ENCODE measurements at places on chromosomes 6 and 20. TPM values are rescaled to one million over a fixed set of nuclear protein-coding genes. Genes with fewer than 3 reads are reported as not detected.

DNA sequence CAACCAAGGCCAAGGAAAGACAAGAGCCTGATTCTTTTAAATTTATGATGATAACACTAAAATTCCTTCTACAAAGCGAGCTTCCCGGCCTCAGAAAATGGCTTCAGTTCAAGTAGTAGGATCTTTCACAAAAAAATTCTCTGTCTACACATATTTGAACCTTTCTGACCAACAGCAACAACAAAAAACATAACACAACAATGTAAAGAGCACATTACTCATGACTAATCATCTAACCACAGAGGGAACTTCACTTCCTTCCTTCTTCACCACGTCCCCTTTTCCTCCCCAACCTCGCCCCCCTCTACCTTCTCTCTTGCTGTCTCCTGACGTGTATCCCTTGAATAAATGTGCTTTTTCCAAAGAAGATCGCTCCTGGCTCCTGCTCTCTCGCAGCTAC, 228.2 kb downstream of the MYLK4 start:
- no peaks in the 10 kb centered on the region for H3K4me1 ChIP-seq
- no peak for DNase-seq
- H3K36me3 ChIP-seq: no peaks in the 10 kb centered on the region
- H3K27ac ChIP-seq: no peak overlapping the region
- H3K4me3 ChIP-seq: no peak overlapping the region
- H3K27me3 ChIP-seq: no peaks in the 10 kb centered on the region

Gene RGS17
- 12.2 TPM for total RNA-seq

Gene DCDC2
- 0.15 TPM for total RNA-seq

Gene TBXT
- 0.25 TPM for total RNA-seq

Gene NOX3
- total RNA-seq: not detected

- H3K4me1 ChIP-seq: no peaks in the 10 kb centered on the region
- H3K4me3 ChIP-seq: no peak overlapping the region
- H3K27me3 ChIP-seq: no peaks in the 10 kb centered on the region
Measured at GRCh38 chr6:64084185-64084663, 448.6 kb downstream of the PHF3 start.

DNA sequence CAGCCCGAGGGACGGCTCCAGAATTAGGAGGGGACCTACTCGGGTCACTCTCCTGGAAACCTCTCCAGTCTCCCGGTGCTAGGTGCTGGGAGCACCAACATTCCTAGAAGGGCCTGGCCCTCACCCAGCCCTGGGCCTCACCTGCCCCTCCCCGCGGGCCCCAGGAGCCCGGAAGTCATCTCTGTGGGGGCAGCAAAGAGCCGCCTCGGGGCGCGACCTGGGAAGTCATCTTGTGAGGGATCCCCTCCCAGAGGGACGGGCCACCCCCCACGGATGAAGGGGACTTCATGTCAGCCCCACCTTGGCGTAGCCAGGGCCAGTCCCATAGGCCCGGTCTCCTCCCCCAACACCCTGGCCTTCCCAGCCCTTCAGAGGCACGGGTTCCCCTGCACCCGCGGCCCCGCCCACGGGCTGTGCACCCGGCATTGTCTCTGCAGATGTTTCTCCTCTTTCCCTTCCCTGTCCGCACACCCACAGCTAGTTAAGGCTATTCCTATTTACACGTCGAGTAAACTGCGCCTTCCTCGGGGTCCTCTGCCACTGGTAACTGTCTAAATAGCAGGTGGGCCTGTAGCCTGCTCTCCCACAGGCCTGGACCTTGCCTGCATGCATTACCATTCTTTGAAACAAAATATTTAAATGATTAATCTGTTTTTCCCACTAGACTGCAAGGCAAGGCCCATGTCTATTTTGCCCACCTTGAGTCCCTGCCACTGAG, 896 bp upstream of the RNASET2 start:
- peak overlapping the region; percentile 58 for H3K4me3 ChIP-seq
- DNase-seq: peak; percentile 70
- peaks cover 12% of the 10 kb centered on the region for H3K4me1 ChIP-seq
- no peak overlapping the region for H3K27ac ChIP-seq
- H3K36me3 ChIP-seq: no peaks in the 10 kb centered on the region

Gene DSP
- 50.5 TPM for total RNA-seq

DNA sequence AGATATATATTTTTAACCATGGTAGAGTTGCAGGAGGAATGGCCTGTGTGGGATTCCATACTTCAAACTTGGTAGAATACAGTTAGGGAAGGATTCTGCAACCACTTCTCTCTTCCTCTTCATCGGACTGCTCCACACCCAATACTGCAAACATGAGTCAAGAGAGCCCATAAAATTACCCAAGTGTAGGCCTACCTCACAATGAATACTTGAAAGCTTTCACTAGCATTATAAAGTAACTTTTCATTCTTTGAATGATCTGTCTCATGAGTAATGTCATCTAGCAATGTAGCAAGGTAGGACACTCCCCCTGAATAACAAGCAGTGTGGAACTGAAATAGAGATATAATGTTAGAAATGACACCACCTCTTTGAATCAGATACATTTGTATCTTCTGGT, 79.4 kb downstream of the FOXC1 start:
- no peak for DNase-seq
- no peaks in the 10 kb centered on the region for H3K36me3 ChIP-seq
- H3K4me1 ChIP-seq: no peaks in the 10 kb centered on the region
- H3K27ac ChIP-seq: no peak overlapping the region
- H3K4me3 ChIP-seq: no peak overlapping the region
- no peaks in the 10 kb centered on the region for H3K27me3 ChIP-seq

DNA sequence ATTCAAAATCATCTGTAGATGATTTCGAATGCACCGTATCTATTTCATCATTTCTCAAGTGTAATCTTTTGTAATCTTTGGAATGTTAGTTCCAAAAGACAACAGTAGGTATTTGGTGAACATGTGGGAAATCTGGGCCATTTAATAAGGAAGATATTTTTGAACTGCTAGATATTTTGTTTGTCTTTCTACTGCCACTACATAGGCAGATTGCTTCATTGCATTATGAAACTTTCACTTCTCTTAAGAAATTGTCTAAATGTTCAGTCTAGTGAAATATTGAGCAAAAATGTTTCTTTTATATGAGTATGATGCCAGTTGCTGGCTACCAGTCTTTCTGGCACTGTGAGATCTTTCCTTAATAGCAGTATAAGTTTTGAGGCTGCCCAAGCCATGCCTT, 527.8 kb upstream of the RNF217 start:
- no peaks in the 10 kb centered on the region for H3K4me1 ChIP-seq
- H3K27ac ChIP-seq: no peak overlapping the region
- no peak overlapping the region for H3K4me3 ChIP-seq
- peaks cover 1% of the 10 kb centered on the region for H3K27me3 ChIP-seq

GRCh38 chr20:3744806-3745685, 12.6 kb downstream of the HSPA12B start:
- DNase-seq: peak; percentile 95
- H3K27me3 ChIP-seq: peaks cover 8% of the 10 kb centered on the region
- H3K4me3 ChIP-seq: peak overlapping the region; percentile 63
- H3K36me3 ChIP-seq: no peaks in the 10 kb centered on the region
- H3K27ac ChIP-seq: no peak overlapping the region
- H3K4me1 ChIP-seq: peaks cover 14% of the 10 kb centered on the region

DNA sequence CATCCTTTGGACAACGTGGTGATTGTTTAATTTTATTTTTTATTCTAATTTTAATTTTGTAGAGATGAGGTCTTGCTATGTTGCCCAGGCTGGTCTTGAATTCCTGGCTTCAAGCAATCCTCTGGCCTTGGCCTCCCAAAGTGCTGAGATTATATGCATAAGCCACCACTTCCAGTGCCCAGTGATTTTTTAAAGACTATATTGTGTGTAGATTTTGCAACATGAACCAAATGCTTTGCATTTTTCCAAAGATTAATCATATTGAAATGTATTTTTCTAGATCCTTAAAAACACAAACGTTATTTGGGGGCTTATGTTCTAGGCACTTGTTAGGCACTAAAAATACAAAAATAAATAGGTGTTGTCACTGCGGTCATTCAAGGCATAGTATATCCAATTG, 117.6 kb upstream of the CCN2 start:
- H3K27ac ChIP-seq: no peak overlapping the region
- H3K27me3 ChIP-seq: no peaks in the 10 kb centered on the region
- no peaks in the 10 kb centered on the region for H3K36me3 ChIP-seq
- no peaks in the 10 kb centered on the region for H3K4me1 ChIP-seq

Gene SIRPB2
- 0.28 TPM for total RNA-seq

- H3K4me3 ChIP-seq: no peak overlapping the region
- H3K4me1 ChIP-seq: no peaks in the 10 kb centered on the region
- no peak overlapping the region for H3K27ac ChIP-seq
- H3K27me3 ChIP-seq: no peaks in the 10 kb centered on the region
Measured at GRCh38 chr6:157646012-157646411, 177.0 kb upstream of the SNX9 start.

Gene C20orf202
- total RNA-seq: not detected

Gene OOEP
- not detected for total RNA-seq

Gene PLEKHG1
- total RNA-seq: 2.2 TPM

Gene PRDM13
- 0.09 TPM for total RNA-seq

DNA sequence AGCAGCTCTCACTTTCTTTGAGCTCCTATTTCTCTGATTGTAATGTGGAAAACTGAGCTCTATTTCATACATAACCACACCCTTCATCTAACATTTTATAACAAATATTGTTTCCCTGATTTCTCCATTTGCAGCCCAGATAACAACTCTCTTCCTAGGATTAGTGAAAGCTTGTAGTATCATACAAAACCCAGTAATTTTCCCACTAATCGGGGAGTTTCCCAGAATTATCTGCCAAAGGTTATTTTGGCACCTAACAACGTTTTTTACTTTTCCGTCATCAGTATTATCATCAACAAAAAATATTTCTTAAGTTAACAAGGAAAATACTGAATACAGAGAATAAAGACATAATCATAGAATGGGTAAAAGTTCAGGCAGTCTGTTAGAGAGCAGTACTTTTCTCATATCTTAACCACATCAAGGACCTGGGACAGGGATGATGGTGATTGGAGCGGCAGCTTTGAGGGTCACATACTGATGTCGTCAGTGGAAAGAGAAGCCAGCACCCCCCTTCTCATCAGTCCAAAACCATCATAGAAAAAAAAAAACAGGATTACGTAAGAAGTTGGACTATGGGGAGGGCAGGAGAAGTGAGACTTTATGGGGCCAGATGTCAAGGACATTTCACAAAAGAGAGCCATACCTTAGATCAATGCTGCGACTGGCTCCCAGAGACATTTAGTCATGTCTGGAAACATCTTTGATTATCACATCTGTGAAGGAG, 166.1 kb upstream of the TNFAIP3 start:
- H3K27ac ChIP-seq: no peak overlapping the region
- no peaks in the 10 kb centered on the region for H3K36me3 ChIP-seq
- H3K4me1 ChIP-seq: no peaks in the 10 kb centered on the region
- DNase-seq: no peak
- H3K4me3 ChIP-seq: no peak overlapping the region
- H3K27me3 ChIP-seq: no peaks in the 10 kb centered on the region

- H3K36me3 ChIP-seq: no peaks in the 10 kb centered on the region
- no peak for DNase-seq
- H3K4me1 ChIP-seq: peaks cover 14% of the 10 kb centered on the region
- no peak overlapping the region for H3K4me3 ChIP-seq
- no peak overlapping the region for H3K27ac ChIP-seq
Measured at GRCh38 chr6:21115111-21115510, 478.4 kb upstream of the SOX4 start.

- H3K27me3 ChIP-seq: no peaks in the 10 kb centered on the region
- H3K4me3 ChIP-seq: no peak overlapping the region
- H3K36me3 ChIP-seq: peaks cover 9% of the 10 kb centered on the region
- no peak overlapping the region for H3K27ac ChIP-seq
- no peaks in the 10 kb centered on the region for H3K4me1 ChIP-seq
Measured at GRCh38 chr6:42987533-42988451, 3.4 kb downstream of the PPP2R5D start.

GRCh38 chr20:52539891-52540290, 348.3 kb upstream of the ZFP64 start:
- no peaks in the 10 kb centered on the region for H3K27me3 ChIP-seq
- no peak overlapping the region for H3K27ac ChIP-seq
- DNase-seq: no peak
- no peaks in the 10 kb centered on the region for H3K36me3 ChIP-seq
- H3K4me1 ChIP-seq: no peaks in the 10 kb centered on the region

Gene ESR1
- total RNA-seq: 0.17 TPM

GRCh38 chr6:55819811-55820210, 55.6 kb downstream of the BMP5 start:
- no peak for DNase-seq
- H3K4me3 ChIP-seq: no peak overlapping the region
- no peak overlapping the region for H3K27ac ChIP-seq
- no peaks in the 10 kb centered on the region for H3K4me1 ChIP-seq
- no peaks in the 10 kb centered on the region for H3K27me3 ChIP-seq

- no peak overlapping the region for H3K4me3 ChIP-seq
- no peaks in the 10 kb centered on the region for H3K4me1 ChIP-seq
- H3K36me3 ChIP-seq: no peaks in the 10 kb centered on the region
- no peak for DNase-seq
Measured at GRCh38 chr6:163773646-163774045, 359.1 kb downstream of the QKI start.

DNA sequence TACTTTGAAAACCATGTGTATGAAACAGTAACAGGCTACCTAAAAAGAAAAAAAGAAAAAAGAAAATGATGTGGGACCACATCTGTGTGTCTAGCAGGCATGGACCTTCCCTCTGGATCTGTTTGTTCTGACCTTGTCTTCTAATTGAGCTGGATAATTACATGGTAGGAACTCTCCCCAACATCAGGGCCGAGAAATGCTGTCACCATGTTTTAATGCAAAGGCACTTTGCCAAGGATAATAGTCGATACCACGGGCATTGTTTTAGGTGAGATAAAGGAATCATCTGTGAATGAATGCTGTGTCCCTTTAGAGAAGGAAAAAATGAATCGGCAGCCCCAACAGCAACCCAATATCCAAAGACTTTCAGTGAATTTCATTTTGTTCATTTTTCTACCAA, 149.1 kb downstream of the ZDHHC14 start:
- no peak overlapping the region for H3K27ac ChIP-seq
- no peaks in the 10 kb centered on the region for H3K36me3 ChIP-seq
- H3K27me3 ChIP-seq: no peaks in the 10 kb centered on the region
- DNase-seq: no peak
- peaks cover 10% of the 10 kb centered on the region for H3K4me1 ChIP-seq

GRCh38 chr20:1900321-1900801, 5.2 kb downstream of the SIRPA start:
- H3K4me3 ChIP-seq: no peak overlapping the region
- H3K27me3 ChIP-seq: peaks cover 20% of the 10 kb centered on the region
- no peak overlapping the region for H3K27ac ChIP-seq
- H3K36me3 ChIP-seq: no peaks in the 10 kb centered on the region
- H3K4me1 ChIP-seq: peaks cover 3% of the 10 kb centered on the region

- no peak for DNase-seq
- no peak overlapping the region for H3K4me3 ChIP-seq
- peaks cover under 1% of the 10 kb centered on the region for H3K4me1 ChIP-seq
- H3K27me3 ChIP-seq: no peaks in the 10 kb centered on the region
- H3K36me3 ChIP-seq: no peaks in the 10 kb centered on the region
- H3K27ac ChIP-seq: no peak overlapping the region
Measured at GRCh38 chr6:125451750-125452149, 150.0 kb upstream of the HDDC2 start.

Data from H1 (cell line).